Stimulated activated CD4-positive, alpha-beta T cell treated with anti-CD3 and anti-CD28 coated beads, Interleukin-12 subunit alpha, Interleukin-12 subunit beta, amount 100 ng/mL, for 48 hours (primary cell): ENCODE measurements at places on chromosomes 12 and 14.

DNA sequence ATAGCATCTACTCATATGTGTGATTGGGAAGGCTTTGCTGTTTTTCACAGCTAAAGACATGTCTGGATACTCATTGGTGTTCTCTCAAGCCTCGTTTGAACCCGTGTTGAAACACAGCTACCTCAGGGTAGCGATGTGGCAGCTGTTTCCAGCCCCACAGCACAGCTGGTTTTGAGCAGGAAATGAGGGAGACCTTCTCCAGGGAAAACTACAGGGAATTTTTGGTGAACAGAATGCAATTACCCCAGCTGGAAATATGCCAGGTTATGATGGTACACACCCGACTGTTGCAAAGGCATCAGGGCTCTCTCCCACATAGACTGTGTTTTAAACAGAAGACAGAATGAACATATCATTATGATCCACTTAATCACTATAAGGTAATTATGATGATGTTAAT, 828.9 kb downstream of the VRK1 start:
- DNase-seq: no peak

- DNase-seq: no peak
Observed at GRCh38 chr12:6929466-6930452, 2.0 kb downstream of the ATN1 start.

DNA sequence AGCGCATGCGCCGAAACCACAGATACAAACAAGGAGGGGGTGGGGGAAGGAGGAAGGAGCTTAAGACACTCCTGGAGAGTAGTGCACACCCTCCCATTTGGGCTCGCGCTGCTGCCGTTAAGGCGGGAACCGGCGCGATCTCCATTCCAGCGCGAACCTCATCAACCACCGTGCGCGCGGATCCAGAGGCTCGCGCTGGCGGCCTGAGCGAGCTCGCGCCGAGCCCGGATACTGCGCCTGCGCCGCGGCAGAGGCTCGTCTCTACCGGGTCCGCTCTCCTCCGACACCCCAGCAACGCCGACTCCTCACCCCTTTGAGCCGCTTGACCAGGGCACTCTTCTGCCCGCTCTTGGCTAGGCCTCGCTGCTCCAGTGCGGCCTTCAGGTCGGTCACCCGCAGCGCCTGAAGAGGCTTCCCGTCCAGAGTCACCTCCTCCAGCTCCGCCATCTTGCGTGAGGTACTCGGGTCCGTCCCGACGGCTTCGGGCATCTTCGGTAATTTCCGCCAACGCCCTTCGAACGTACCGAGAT, at the start of gene ACIN1:
TSS of gene ACIN1 (minus strand) at position 471 of the 530 bp plus-strand sequence. CDS start at position 447, 24 bp downstream.
- DNase-seq: peak; percentile 66

DNA sequence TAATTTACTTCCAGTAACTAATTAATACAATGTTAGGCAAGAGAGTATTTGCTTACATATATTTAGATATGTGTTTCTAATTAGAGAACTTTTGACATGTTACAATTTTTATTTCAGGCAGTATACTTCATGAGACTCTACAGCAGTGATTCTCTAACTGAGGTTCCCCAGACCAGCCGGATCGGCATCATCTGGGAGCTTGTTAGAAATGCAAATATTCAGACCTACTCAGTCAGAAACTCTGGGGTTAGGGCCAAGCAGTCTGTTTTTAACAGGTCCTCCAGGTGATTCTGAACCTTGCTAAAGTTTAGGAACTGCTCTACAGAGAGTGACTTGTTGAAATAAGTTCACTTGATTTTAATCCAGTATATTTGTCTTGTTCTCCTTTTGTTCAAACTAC, 46.5 kb downstream of the ARID2 start:
- DNase-seq: no peak

DNA sequence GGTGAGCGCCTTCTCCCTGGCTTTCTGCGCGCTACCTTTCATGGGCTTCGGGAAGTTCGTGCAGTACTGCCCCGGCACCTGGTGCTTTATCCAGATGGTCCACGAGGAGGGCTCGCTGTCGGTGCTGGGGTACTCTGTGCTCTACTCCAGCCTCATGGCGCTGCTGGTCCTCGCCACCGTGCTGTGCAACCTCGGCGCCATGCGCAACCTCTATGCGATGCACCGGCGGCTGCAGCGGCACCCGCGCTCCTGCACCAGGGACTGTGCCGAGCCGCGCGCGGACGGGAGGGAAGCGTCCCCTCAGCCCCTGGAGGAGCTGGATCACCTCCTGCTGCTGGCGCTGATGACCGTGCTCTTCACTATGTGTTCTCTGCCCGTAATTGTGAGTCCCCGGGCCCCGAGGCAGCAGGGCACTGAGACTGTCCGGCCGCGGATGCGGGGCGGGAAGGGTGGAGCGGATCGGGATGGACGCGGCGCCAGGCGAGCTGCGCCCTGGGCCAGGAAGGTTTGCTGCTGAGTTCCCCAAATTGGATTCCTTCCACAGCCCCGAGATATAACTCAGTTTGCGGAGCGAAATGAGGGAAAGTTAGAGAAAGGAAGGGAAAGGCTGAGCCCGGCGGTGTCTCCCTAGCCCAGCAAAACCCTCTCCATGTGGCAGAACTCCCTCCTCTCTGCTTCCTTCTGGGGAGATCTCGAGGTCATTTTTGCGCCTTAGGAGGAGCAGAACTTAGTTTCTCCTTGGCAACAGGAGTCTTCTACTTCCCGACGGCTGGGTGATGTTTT, 972 bp downstream of the PTGDR start:
- DNase-seq: no peak

GRCh38 chr12:27747111-27747820, 32.8 kb upstream of the KLHL42 start:
- no peak for DNase-seq

- no peak for DNase-seq
Observed at GRCh38 chr12:62886796-62887195, 48.2 kb downstream of the PPM1H start.

GRCh38 chr12:55997535-55997859, 421 bp downstream of the SUOX start:
- DNase-seq: no peak

- DNase-seq: no peak
Observed at GRCh38 chr12:76023069-76023690, 8.4 kb downstream of the PHLDA1 start.

DNA sequence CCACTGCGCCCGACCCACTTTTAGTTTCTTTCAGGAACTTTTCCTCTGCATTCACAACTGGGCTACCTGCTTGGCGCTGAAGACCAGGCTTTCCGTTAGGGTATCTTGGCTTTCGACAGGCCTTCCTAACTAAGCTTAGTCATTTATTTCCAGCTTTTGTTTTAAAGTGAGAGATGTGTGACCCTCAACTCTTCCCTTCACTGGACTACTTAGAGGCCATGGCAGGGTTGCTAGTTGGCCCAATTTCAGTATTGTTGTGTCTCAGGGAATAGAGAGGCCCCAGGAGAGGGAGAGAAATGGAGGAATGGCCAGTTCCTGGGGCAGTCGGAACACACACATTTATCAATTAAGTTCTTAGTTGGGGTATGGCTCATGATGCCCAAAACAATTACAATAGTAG, 10.4 kb downstream of the MTA1 start:
- DNase-seq: no peak

DNA sequence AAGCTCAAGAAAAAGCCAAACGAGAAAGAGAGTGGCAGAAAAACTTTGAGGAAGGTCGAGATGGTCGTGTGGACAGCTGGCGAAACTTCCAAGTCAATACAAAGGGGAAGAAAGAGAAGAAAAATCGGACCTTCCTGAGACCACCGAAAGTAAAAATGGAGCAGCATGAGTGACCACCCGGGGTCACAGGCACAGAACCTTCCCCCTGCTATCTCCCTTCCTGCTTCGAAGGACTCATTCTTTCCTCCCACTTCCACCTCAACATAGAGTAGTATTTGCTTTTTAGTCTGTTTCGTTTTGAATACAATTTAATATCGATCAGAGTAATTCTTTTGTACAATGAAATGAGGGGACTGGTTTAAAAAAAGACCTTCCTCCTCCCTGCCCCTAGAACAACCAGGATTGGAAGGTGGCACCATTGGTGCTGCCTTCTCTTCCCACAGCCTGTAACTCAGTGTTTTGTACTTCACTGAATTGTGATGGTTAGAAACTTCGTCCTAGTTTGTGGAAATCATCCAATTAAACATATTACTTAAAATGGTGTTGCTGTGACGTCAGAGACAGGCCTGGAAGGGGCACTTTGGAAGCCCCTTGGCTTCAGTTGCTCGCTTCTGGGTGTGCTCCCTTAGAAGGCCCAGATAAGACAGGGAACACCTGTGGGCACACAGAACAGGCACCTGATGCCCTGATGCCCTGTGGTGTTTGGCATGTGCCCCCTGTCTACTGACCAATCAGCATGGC, 26.1 kb upstream of the NFKBIA start:
- DNase-seq: no peak

DNA sequence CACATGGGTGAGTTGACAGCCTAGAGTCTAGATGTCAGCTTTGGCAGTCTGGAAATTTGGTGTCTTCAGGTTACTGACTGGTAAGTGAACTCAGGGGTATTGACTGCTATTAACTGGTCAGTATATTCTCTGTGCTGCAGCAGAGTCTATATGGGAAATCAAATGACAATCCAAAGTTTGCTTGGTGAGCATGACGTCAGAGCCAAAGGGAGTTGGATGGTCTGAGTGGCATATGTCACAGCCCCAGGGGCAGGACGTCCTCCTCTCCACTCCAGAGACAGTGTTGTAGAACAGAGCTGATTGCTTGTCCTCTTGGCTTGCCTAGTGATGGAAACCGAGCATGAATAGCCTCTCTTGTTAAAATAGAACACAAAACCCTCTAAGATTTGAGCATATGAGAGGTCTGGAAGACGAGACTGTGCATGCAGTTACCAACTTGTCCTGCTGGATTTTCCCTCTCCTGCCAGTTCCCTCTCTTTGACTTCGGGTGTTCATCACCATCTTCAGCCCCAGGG, 3.3 kb upstream of the TBC1D30 start:
- DNase-seq: no peak

DNA sequence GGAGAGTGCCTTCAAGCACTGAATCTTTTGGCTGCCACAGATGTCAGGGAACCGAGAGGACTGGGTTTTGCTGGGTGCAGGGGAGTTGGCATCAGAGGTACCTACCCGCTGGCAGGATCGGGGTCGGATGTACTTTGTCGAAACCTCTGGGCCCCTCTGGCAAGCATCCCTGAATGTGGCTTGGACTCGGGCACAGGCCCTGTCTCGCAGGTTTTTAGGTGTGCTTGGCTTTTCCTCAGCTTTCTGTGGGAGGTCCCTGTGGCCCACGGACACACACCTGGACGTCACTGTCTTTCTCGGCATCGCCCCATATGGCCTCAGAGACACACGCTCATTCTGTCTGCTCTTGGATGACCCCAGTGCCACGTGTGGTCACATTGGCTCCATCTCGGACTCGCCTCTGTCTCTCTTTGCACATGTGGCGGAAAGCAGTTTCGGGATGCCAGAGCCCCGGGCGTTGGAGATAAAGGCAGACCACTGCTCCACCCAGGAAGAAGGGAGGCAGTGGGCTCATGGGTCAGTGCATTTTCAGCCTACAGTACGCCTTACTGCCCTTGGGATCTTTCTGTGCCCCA, 769.6 kb upstream of the ALG10B start:
- no peak for DNase-seq

DNA sequence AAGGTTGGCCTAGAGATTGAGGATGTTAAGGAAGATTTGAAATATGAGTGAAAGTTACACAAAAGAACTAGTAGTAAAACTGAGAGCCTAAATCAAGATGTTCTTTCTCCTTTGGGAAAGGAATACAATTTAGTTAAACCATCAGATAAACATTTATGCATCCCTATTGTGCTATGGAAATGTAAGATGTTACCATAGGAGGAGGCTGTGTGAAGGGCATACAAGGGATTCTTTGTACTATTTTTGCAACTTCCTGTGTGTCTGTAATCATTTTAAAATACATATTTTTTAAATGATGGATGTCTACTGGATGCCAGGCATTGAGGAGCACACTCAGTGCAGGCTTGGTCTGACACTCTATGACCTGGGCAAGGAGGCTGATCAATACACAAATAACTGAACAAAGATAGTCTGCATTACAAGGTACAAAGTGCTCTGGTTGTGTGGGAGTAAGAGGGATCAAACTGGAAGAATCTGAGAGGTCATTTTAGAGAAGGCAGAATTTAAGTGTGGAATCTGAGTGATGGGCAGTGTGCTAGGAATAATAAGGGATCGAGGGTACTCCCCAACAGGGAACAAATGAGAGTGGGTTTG, 5.8 kb upstream of the CHPT1 start:
- no peak for DNase-seq

DNA sequence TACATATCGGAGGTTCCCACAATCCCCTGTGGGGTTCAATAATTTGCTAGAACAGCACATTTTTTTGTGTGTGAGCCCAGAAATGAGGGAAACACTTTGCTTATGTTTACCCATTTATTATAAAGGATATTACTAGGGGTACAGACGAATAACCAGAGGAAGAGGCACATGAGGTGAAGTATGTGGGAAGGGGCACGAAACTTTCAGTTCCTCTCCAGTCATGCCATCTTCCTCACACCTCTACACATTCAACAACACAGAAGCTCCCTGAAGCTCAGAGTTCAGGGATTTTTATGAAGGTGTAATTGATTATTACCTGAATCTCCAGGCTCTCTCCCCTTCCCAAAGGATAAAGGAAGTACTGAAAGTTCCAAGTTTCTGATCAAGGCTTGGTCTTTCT, 30.2 kb upstream of the DYRK2 start:
- no peak for DNase-seq

- no peak for DNase-seq
Observed at GRCh38 chr14:96368534-96368933, 5.2 kb downstream of the GSKIP start.

DNA sequence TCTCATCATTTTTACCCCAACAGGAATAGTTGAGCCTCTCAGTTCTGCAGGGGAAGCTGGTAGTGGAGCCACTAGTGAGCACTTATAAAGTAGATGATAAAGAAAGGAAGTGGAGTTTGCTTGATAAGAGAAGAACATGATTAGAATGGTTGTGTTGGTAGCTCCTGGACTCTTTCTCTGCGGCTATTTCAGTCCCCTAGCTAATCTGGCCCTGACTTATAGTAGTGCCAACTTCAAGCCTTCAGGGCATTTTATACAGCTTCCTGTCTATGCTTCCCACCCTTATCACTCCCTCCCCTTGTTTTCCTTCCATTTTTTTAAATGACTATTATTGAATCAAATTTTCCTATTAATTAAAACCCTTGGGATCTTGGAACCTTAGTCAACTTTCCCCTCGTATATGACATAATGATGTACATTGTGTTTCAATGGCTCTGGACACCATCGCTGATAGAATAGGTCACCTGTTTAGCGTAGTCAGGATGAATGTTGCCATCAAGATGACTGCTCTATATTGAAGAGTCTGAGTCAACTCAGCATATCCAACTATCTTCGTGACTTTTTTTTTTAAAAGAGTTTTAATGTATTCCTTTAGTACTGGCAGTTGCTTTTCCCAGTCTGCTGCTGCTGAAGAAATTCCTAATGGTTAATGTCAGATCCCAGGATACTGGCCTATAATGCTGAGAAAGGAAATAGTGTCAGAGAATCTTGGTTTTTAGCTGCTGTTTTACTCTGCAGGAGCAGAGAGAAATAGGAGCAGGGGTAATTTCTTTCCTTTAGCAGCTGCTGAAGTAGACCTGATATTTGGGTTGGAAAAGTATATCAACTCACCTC, 16.2 kb upstream of the PCNX1 start:
- no peak for DNase-seq

- DNase-seq: no peak
Observed at GRCh38 chr14:33370426-33370825, 431.7 kb downstream of the NPAS3 start.

- no peak for DNase-seq
Observed at GRCh38 chr14:103220982-103221641, 97.9 kb downstream of the TNFAIP2 start.
